ENCODE measurements at places on chromosomes 1 and 21. TPM values are rescaled to one million over a fixed set of nuclear protein-coding genes. Genes with fewer than 3 reads are reported as not detected.

The LORICRIN gene
- total RNA-seq, result not detected

The LCE3B gene
- not detected for total RNA-seq

The SLC2A5 gene
- not detected for total RNA-seq

The CCDC27 gene
- total RNA-seq, result not detected

The LCK gene
- 292 TPM for total RNA-seq

The SLC22A15 gene
- 0.25 TPM for total RNA-seq

The OPRD1 gene
- total RNA-seq, result 0.02 TPM

The VCAM1 gene
- total RNA-seq, result 0.83 TPM

The ORC1 gene
- total RNA-seq, result 51.0 TPM

The IFNLR1 gene
- total RNA-seq, result 6.4 TPM

The CHIA gene
- not detected for total RNA-seq

The KCNE1 gene
- not detected for total RNA-seq

The THEM5 gene
- not detected for total RNA-seq

The NFIA gene
- 1.9 TPM for total RNA-seq

The S100A4 gene
- 118 TPM for total RNA-seq

The KLF18 gene
- not detected for total RNA-seq

The CLIC6 gene
- total RNA-seq, result 0.54 TPM

The FBXO2 gene
- 1.7 TPM for total RNA-seq

The FCER1G gene
- 0.60 TPM for total RNA-seq

The ACAP3 gene
- total RNA-seq, result 42.5 TPM

The OR2T11 gene
- not detected for total RNA-seq

The SLC5A9 gene
- not detected for total RNA-seq

The KRTAP10-1 gene
- not detected for total RNA-seq

The HSF2BP gene
- 1.5 TPM for total RNA-seq

The BEND5 gene
- 62.6 TPM for total RNA-seq

The TFF2 gene
- not detected for total RNA-seq

The NR1I3 gene
- total RNA-seq, result not detected

The LCE2C gene
- not detected for total RNA-seq

The PLEKHO1 gene
- 19.0 TPM for total RNA-seq

All from activated CD8-positive, alpha-beta T cell treated with anti-CD3 and anti-CD28 coated beads for 36 hours (primary cell).